Renal pelvis (tissue), 12 donors: ENCODE measurements at places on chromosomes 2 and 18. TPM values are rescaled to one million over a fixed set of nuclear protein-coding genes. Genes with fewer than 3 reads are reported as not detected.

The GPR155 gene
- polyA plus RNA-seq, result 10.4 TPM

The BUB1 gene
- polyA plus RNA-seq, result 24.4 TPM

The TUBB6 gene
- polyA plus RNA-seq, result 70.4 TPM

The CABLES1 gene
- polyA plus RNA-seq, result 28.0 TPM

The GRB14 gene
- 60.4 TPM for polyA plus RNA-seq

The SERPINE2 gene
- polyA plus RNA-seq, result 110 TPM

The GALR1 gene
- polyA plus RNA-seq, result 0.10 TPM

The TFCP2L1 gene
- 68.7 TPM for polyA plus RNA-seq

The RPRM gene
- 4.7 TPM for polyA plus RNA-seq

The WDR43 gene
- 48.6 TPM for polyA plus RNA-seq

GRCh38 chr2:62447411-62447810 lies 58.6 kb downstream of the TMEM17 start:
- no peak for DNase-seq

DNA sequence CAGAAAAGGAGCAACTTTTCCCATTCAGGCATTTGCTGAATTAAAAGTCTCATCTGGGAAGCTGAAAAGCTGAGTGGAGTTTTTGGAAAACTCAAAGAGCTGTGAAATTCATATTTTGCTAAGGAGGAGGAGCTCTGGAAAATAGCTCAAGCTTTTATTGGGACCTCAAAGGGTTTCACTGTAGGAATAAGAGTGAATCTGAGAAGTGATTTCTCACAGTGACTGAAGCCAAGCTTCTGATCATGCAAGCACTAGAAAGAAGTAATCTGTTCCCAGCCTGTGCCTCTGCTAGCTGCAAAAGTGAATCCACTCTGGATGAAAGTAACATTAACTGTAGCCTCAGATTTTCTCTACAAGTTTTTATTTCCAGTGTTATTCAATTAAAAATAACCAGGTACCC lies 283.3 kb downstream of the PTPRM start:
- no peak for DNase-seq

DNA sequence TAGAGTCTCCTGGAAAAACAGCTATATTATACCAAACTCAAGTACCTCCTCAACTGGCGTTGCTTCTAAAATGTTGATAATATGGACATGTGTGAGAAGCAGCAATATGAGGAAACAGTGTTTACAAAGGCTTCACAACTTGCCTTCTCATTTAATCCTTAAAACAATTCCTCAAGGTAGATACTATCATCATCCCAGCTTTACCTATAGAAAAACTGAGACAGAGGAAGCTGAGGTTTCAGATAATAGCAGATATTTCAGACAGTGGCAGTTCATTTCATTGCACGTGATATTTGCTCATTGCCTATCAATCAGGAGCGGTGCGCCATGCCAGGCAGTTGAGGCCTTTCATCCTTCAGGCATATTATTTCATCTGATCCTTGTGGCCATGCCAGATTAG lies 8.3 kb downstream of the GALNT5 start:
- no peak for DNase-seq

- DNase-seq, result no peak
These were observed 105.3 kb downstream of the ZBTB7C start for GRCh38 chr18:48303883-48304282.

GRCh38 chr2:80050246-80050645 lies 254.3 kb downstream of the LRRTM1 start:
- no peak for DNase-seq

GRCh38 chr2:38098421-38099098 lies 22.6 kb upstream of the CYP1B1 start:
- DNase-seq, result no peak

GRCh38 chr2:113361051-113361450 lies 76.4 kb upstream of the ZNG1B start:
- DNase-seq, result no peak

GRCh38 chr2:221529943-221530652 lies 42.0 kb downstream of the EPHA4 start:
- DNase-seq, result no peak

DNA sequence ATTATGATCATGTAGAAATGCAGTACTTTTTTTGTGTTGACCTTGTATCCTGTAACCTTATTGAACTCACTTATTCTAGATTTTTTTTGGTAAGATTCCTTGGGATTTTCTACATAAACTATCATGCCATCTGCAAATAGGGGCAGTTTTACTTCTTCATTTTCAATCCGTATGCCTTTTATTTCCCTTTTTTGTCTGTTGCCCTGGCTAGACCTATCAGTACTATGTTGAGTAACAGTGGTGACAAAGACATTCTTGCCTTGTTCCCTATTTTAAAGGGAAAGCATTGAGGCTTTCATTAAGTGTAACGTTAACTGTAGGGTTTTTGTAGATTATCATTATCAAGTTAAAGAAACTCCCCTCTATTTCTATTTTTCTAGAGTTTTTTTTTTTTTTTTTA lies 92.3 kb downstream of the LYPD1 start:
- no peak for DNase-seq

DNA sequence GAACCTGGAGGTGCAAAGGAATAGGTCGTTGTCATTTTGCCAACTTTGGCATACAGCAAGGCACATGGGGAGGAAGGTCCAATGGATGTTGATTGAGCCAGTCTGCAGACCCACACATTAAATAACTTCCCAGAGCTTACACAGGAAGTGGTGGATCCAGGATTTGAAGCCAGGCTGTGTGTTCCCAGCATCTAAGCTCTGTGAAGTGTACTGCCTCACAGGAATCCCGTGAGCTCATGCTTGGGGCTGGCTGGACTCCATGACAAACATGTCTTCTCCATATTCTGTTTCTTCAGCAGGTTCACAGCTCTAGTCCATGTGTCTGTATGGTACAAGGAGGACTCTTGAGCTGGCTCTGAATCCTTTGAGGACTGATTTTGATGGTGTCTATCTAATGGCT lies 63.9 kb downstream of the KLHL29 start:
- DNase-seq, result no peak

- no peak for DNase-seq
These were observed 119.9 kb upstream of the NDUFV2 start for GRCh38 chr18:8982416-8983183.

GRCh38 chr2:15178946-15179345 lies 382.2 kb downstream of the NBAS start:
- no peak for DNase-seq

GRCh38 chr18:57095884-57096283 lies 51.0 kb upstream of the BOD1L2 start:
- no peak for DNase-seq

- no peak for DNase-seq
These were observed 44.2 kb downstream of the DPYSL5 start for GRCh38 chr2:26892133-26892532.

DNA sequence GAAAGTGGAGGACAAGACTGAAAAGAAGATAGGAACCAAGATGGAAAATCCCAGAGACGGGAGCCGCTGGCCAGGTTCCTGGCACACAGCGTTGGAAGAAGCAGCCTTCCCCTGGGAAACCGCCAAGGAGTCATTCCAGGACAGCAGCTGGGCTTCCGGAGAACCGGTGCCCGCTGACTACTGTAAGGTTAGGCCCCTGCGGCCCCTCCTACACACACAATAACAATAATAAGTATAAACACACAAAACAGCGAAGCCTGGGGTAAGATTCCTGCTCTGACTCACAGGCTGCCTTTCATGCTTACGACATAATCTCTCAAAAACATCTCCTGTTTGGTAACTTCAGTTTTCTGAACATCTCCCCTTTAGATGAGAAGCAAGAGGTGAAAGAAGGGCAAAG lies 28.1 kb upstream of the MYCN start:
- DNase-seq, result no peak

DNA sequence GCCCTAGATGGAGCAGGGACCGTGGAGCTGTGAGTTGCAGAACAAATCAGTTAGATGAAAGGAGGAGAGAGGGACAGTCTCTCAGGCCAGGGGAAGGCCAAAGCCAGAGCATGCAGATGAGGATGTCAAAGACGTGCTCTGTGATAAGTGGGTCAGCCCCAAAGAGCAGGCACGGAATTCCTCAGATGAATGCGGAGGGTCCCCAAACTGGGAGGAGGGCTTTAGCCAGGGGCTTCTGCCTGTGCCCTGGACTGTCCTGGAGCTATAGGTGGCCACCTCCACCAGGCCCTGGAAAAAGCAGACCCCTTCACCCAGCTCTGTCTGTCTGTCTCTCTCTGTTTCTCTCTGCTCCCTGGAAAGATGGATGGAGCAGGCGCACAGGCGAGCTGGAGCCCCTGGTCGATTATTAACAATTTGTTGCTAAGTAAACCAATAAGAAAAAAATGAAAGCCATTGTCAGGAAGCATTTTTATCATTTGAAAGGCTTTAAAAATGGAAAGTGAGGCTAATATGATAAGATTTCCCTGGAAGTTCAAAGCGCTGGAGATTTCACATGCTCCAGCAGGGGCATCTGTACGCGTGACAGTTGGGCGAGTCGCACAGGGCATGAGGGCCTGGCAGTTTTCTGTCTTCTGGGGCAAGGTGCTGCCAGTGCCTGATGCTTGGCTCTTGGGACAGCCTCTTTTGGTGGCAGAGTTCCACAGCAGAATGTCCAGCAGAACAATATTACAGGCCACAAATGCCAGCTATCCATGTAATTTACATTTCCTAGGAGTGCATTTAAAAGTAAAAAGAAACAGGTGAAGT lies 241.0 kb downstream of the GLI2 start:
- no peak for DNase-seq

DNA sequence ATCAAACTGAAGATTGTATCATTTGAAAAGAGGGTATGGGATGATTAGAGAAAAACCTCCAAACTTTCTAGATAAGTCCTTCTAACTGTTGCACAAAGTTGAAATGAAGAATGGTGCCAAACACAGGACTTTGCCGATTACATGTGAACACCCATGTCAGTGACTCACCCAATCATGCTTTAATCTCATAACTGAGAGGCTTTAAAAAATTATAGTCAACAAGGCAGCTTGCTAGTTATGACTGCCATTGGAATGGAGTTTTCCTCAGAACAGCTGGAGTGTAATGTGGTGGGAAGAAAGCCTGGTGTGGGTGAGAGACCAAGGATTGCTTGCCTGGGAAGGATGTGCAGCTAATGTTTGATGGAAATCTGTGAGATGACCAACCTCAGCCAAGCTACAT lies 98.2 kb upstream of the ALPP start:
- no peak for DNase-seq

GRCh38 chr2:32271063-32271462 lies 6.4 kb upstream of the NLRC4 start:
- DNase-seq, result no peak

- DNase-seq, result peak; percentile 79
These were observed 662 bp downstream of the BZW1 start for GRCh38 chr2:200812122-200813022.

GRCh38 chr2:142190805-142191204 lies 60.0 kb upstream of the LRP1B start:
- no peak for DNase-seq
